Karpas-422 (cell line): ENCODE measurements at places on chromosomes 1 and 21. TPM values are rescaled to one million over a fixed set of nuclear protein-coding genes. Genes with fewer than 3 reads are reported as not detected.

DNA sequence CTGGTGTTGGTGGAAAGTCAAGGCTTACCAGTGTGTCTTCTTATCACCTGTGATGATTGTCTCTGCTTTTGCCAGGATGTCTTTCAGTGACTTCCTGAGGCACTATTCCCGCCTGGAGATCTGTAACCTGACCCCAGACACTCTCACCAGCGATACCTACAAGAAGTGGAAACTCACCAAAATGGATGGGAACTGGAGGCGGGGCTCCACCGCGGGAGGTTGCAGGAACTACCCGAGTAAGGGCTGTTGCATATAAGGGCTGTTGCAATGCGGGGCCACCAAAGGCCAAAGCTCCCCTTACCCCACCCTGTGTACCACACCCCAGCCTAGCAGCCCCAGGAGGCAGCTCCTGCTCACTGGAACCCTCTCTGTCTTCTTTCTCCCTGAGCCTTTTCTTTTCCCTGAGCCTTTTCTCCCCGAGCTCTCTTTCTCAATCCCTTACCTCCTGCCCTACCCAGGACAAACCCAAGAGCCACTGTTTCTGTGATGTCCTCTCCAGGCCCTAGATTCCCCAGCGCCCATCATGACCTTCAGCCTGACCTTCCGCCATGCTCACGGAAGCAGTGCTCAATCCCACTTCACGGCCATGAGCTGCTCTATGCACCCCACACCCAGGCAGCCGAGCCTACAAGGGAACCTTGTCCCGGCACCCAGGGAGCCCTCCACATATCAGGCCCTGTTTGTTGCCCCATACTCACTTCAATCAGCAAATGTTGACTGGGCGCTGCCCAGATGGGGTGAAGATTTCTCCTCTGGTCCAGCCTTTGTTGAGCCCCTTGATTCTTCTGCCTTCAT, 40.6 kb downstream of the CAPN2 start:
- DNase-seq: no peak

The STUM gene
- total RNA-seq: 0.04 and 0.15 TPM in 2 replicates

The ELAVL4 gene
- 0.11 TPM in 1 of 2 replicates, not detected in the other for total RNA-seq

The CDK18 gene
- 0.45 TPM in 1 of 2 replicates, not detected in the other for total RNA-seq

DNA sequence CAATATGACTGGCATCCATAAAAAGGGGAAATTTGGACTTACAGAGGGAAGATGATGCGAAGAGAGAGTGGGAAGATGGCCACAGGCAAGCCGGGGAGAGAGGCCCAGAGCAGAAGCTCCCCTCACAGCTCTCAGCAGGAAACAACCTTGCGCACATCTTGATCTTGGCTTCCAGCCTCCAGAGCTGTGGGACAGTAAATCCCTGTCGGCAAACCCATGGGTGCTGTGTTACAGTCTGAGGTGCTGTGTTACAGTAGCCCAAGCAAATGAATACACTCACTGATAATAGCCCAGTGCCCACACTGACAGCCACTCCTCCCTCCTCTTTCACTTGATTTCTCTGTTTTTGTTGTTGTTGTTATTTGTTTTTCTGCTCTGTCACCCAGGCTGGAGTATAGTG, 22.4 kb downstream of the CDCA8 start:
- DNase-seq: no peak

The GBP6 gene
- not detected in 2 replicates for total RNA-seq

DNA sequence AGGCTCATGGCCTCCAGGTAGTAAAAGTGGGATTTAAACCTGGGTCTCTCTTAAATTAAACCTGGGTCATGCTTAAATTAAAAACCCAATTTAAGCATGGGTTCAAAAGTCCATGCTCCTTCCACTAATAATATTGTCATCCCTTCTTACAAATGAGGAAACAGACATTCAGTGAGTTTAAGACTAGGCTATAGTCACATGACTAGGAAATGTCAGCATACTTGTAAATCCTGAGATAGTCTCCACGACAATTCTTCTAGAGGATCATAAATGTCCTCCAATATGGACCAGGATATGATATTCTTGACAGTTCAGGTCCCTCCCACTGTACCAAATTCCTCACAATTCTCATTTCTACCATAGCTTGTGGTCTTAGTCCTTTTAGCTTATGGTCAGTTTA, 10.5 kb upstream of the IGFN1 start:
- DNase-seq: no peak

The GBP5 gene
- not detected in 2 replicates for total RNA-seq

The CRYAA gene
- not detected in 2 replicates for total RNA-seq

The CLEC20A gene
- total RNA-seq: not detected in 2 replicates

- DNase-seq: no peak
Measured at GRCh38 chr21:30518876-30519275, 16.9 kb upstream of the KRTAP19-5 start.

GRCh38 chr1:8706291-8706690, 111.1 kb downstream of the RERE start:
- DNase-seq: no peak

DNA sequence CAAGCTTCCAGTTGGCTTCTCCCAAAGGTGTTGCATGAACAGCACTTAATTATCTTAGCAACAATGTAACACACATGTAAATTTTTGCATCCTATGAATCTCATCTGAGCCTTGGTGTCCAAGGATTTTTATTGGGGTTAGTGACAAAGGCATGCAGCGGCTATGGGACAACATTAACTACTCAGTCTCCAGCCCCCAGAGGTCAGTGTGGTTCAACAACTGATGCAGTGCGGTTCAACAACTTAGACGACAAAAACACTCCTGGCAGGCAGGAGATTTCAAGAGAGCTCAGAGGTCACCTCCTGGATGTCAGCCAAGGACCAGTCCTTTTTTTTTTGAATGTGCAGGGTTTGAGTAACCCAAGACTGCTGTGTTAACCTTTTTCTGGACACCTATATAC, 77.5 kb upstream of the HMCN1 start:
- DNase-seq: no peak

- DNase-seq: no peak
Measured at GRCh38 chr1:176858433-176858916, 306.0 kb downstream of the ASTN1 start.

DNA sequence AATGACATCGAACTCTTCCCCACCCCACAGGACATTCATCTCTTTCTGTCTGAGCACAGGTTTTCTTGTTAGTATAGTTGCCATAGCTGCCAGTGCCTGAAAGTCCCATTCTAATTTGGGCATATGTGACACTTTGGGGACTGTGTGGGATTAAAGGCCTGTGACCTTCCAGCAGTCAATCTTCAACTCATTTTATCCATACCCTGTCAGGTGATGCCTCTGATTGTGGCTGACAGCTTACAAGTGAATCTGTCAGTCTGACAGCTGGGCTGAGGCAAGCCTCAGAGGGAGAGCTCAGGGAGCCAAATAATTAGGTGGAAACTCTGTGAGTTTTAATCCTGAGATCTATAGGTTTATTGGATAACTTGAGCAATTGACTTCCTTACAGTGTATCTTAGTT, 29.6 kb downstream of the ZCCHC17 start:
- DNase-seq: no peak

- DNase-seq: no peak
Measured at GRCh38 chr1:58592522-58593134, 15.6 kb upstream of the TACSTD2 start.

DNA sequence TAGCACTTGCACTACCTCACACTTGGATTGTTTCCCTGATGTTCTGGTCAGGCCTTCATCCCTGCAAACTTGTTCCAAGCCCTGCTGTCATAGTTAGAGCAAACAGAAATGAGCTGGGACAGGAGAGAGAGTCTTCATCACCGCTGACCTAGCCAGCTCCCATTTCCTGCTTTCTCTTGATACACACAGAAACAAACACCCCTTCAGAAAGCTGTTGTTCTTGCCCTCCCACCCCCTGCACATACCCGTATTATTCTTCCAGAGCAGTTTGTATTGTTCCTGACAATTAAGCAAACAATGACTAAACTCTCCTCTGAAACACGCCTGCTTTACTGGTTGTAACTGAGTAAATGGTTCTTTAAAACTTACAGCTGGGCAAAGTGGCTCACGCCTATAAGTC, 2.9 kb upstream of the SYT2 start:
- DNase-seq: no peak

The OR2L8 gene
- not detected in 2 replicates for total RNA-seq

The SHISA4 gene
- 0.51 TPM in 1 of 2 replicates, not detected in the other for total RNA-seq

The PRKCZ gene
- total RNA-seq: not detected in 2 replicates

GRCh38 chr1:41327383-41327999, 33.7 kb upstream of the FOXO6 start:
- no peak for DNase-seq

GRCh38 chr1:244164511-244164890, 113.4 kb downstream of the ZBTB18 start:
- no peak for DNase-seq

DNA sequence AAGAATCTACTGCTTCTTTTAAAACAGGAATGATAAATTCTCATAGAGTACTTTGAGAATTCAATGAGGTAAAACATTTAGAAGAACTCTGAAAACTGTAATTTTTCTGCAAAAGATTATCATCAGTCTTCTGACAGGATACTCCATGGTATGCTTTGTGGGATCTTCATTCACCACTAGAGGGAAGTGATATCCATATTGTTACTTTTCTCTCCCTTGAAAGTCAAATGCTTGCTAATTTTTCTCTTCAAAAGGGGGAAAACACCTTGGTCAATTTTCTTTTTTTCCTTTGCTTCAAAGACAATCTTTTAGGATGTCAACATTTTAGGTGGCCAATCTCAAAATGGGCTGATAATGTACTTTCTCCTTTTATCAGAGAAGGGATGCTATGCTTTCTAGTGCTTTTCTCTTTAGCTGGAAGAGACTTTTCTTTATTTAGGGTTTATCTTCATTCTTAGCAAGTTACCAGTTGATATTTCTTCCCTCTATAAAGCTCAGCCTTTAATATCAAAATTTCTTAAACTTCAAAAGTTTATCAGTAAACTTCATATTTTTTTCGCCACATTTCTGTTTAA, 95.5 kb downstream of the NEGR1 start:
- no peak for DNase-seq

- DNase-seq: no peak
Measured at GRCh38 chr1:45960930-45961715, 157.7 kb downstream of the MAST2 start.

GRCh38 chr1:172885971-172886370, 164.8 kb downstream of the TNFSF18 start:
- no peak for DNase-seq

The SYF2 gene
- 57.4 and 62.6 TPM in 2 replicates for total RNA-seq

- DNase-seq: no peak
Measured at GRCh38 chr21:30193201-30193600, 22.7 kb downstream of the CLDN8 start.

The CFAP74 gene
- not detected in 2 replicates for total RNA-seq
